ENCODE measurements at places on chromosomes 13 and 19.

GRCh38 chr19:17255150-17255621, 9.4 kb downstream of the USHBP1 start:
- peak; percentile 22 for DNase-seq

DNA sequence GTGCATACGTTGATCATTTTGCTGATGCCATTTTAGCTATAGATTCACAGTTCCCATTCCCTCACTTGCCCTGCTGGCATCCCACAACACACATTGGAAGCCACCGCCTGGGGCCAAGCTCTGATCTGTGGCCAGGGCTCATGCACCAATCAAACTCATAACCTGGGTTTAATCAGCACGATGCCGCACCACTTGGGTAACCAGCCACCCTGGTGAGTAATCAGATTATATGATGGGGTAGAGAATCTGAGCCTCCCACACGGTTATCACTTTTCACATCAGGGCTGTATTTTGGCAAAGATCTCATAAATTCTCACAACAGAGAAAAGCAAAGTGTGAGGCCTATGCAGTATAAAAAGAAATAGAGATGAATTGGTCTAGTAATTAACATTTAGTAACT, 66.0 kb upstream of the TNFRSF19 start:
- no peak for DNase-seq

- peak; percentile 74 for DNase-seq
These were observed 21.5 kb downstream of the COLGALT1 start for GRCh38 chr19:17576758-17577456.

DNA sequence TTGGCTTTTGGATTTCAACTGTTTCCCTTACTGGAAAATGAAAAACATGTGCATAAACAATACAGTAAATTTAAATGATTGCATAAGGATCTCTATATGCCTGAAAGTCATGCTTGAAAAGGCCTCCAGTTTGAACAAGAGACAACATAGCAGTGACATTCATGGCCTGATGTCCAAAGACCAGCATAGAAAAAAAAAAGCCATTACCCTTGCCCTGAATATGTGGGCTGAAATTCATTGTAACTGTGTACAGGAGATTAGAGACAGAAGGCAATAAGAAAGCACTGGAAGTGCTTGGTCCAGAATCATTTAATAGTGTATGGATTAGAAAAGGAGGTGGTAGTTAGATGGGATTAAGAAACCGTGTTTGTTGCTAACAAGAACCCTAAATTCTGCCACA, 15.4 kb downstream of the MIR17HG start:
- DNase-seq = no peak

- peak; percentile 55 for DNase-seq
These were observed 22.3 kb downstream of the PLEKHJ1 start for GRCh38 chr19:2213799-2214198.

DNA sequence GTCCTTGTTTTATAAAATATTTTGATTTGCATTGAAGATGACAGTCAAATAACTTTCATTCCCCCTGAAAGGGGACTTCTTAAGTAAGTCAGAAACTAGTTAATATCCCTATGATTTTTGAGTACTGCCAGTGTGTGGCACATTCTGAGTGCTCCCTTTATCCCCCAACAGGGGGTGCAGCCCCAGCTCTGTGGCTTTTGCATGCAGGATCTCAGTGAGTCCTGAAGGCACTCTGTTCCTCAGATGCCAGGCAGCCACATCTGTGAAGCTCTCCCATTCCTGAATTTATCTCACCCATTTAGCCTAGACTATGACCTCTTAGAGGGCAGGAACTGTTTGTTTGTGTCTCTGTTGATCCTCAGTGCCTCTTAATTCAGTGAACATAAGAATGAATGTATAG, 123.1 kb downstream of the CDK8 start:
- no peak for DNase-seq

GRCh38 chr13:96216543-96216942, 126.6 kb downstream of the HS6ST3 start:
- DNase-seq = no peak

- DNase-seq = peak; percentile 60
These were observed 5.1 kb downstream of the CD37 start for GRCh38 chr19:49340069-49340864.

GRCh38 chr13:103044056-103044455, 22.2 kb downstream of the SLC10A2 start:
- no peak for DNase-seq

GRCh38 chr19:12035220-12036172, at the start of gene ZNF433:
Gene ZNF433 (minus strand): TSS chr19:12035679. CDS start chr19:12035539, 140 bp downstream.
- peak; percentile 98 for DNase-seq

DNA sequence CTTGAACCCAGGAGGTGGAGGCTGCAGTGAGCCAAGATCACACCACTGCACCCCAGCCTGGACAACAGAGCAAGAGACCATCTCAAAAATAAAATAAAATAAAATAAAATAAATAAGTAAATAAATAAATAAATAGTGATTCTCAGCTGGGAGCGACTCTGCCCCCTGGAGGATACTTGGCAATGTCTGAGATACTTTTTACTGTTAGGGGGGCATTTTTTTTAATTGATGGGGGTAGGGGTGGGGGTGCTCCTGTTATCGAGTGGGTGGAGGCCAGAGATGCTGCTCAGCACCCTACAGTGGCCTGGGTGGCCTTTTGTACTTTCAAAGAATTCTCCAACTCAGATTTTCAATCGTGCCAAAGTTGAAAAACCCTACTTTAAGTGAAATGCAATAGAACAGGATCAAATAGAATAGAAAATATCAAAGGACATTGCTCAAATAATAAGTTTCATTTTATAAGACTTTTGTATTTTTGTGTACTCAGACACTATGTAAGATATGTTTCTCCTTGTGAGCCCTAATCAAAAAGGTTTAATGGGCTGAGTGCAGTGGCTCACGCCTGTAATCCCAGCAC, 7.1 kb upstream of the CLPP start:
- peak; percentile 1 for DNase-seq

- DNase-seq = no peak
These were observed 14.6 kb downstream of the LSM4 start for GRCh38 chr19:18308051-18308947.

DNA sequence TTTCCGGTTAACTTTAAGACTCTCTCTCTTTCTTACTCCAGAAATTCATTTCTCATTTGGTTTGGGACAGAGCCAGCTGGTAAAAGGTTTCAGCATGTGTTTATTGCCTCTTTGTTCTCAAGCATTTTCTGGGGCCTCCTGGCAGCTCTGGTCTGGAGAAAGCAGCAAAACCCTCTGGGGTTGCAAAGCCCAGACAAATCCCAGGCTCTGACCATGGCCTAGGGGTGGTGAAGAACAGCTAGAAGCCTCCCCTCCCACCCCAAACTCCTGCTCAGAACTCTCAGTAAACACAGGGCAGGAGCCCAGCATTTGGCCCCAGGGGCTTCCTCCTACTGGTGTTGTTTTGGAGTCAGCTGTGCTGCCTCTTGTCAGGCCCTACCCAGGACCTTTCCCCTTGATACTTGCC, 124.2 kb upstream of the SERP2 start:
- DNase-seq = peak; percentile 75

DNA sequence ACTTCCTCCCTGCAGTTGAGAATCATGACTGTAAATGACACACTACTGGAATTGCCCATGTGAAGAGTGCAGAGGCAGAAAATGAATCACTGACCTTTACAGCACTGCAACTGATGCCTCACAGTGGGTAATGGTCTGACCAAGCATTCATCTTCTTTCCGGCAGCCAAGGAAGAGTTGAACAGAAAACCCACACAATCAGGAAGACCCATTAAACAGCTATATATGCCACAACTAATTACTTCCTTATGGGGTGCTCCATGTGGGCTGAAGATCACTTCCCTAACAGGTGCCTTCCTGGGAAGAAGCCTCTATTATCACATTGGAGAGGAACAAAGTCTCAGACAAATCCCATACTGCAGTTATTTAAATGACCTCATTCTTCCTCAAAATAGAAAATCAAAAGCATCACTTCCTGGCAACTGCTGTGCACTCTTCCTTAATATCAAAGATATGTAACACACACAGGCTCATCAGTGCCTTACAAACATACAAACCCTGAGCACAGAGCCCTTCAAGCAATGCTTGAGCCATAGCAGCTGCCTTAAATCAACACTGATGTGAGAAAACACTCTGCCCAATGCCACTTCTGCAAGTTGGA, 45.8 kb downstream of the RUBCNL start:
- no peak for DNase-seq

DNA sequence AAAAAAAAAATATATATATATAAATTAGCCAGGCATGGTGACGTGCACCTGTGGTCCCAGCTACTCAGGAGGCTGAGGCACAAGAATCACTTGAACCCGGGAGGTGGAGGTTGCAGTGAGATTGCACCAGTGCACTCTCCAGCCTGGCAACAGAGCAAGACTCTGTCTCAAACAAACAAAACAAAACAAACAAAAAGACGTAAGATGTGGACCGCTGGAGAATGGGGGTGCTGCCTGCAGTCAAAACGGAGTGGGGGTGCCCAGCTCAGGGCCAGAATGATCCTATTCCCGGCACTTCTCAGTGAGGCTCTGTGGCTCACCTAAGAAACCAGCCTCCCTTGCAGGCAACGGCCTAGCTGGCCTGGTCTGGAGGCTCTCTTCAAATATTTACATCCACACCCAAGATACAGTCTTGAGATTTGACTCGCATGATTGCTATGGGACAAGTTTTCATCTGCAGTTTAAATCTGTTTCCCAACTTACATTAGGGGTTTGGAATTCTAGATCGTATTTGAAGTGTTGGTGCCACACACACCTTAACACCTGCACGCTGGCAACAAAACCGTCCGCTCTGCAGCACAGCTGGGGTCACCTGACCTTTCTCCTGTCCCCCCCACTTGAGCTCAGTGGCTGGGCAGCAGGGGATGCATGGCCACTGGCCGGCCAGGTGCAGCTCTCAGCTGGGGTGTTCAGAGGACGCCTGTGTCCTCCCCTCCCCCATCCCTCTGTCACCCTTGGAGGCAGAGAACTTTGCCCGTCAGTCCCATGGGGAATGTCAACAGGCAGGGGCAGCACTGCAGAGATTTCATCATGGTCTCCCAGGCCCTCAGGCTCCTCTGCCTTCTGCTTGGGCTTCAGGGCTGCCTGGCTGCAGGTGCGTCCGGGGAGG, at the start of gene F7:
Gene F7 (plus strand): TSS at position 760 of the 889 bp plus-strand sequence. CDS start 51 bp downstream, at position 811.
- DNase-seq = no peak

GRCh38 chr19:55484593-55485438, at the start of gene NAT14:
Gene NAT14 (plus strand): TSS chr19:55485188. CDS start chr19:55485709, 521 bp downstream.
- peak; percentile 94 for DNase-seq

DNA sequence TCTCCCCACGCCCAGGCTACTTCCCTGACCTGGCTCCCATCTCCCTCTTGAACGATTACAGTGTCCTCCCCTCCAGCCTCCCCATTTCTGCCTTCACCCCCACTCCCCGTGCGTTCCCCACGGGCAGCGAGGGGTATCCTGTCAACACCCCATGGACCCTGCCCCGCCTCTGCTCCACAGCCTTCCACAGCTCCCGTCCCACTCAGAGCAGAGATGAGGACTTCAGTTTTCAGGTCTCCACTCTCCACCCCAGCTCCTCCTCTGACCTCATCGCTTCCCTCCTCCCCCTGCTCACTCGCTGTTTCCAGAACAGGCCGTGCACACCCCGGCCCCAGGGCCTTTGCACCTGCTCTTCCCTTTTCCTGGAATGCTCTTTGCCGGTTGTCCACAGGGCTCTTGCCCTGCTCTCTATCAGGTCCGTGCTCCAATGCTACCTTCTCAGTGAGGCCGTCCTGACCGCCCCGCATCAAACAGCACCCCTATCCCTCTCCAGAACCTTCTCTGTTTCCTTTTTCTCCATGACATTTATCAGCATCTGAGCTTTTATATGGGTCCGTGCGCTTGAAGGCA, 15.0 kb downstream of the LRRC4B start:
- no peak for DNase-seq

- DNase-seq = peak; percentile 47
These were observed 35.4 kb downstream of the SLC10A2 start for GRCh38 chr13:103030776-103031175.

GRCh38 chr13:24625870-24626849, 54.0 kb upstream of the ATP12A start:
- DNase-seq = no peak

DNA sequence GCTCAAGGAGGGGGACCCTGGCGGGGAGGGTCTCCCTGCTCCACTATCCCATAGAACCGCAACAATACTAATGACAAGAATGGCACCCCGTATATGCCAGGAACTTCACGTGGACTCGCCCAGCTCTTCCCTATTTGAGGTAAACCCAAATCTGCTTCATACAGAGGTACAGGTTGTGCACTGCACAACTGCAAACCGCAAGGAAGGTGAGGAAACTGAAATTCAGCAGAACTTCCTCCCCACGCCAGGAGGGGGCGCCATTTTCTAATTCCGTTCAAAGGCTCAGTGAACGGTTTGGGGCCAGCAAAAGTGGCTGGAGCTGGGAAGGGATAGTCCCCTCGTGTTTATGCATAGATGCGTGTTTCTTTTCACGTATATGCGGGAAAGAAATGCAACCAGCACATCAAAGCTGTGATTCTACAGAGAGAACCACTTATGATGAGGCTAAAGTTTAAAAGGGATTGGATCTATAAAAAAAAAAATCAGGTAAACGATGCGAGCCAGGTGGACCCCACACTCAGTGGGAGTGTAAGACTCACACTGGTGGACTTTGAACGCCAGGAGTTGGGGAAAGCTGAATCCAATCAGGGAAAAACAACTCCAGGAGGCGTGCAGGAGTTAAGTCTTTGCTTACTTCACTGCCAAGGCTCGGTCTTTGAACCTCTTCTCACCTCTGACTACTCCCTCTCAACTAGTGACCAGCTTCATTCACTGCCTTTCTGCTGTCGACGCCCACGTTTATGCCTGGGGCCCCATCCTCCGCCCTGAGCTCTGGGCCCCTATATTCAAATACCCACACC, 20.3 kb downstream of the C19orf81 start:
- peak; percentile 70 for DNase-seq

DNA sequence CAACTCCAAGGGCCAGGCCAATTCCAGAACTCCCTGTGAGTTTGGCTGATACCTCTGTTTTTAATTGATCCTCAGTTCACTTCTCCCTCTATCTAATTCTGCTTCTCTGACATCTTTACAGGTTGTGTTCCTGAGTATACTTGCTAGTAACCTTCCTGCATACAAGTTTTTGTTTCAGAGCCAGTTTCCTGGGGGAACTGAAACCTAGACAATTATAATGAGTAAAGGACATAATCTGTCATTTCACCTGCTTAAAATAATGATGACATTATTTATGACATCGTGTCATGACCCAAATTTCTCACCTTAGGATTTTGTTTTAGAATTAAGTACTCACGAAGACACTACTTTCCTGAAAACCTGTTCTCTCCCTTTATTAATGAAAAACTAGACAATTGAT, 12.5 kb upstream of the MYCBP2 start:
- no peak for DNase-seq

DNA sequence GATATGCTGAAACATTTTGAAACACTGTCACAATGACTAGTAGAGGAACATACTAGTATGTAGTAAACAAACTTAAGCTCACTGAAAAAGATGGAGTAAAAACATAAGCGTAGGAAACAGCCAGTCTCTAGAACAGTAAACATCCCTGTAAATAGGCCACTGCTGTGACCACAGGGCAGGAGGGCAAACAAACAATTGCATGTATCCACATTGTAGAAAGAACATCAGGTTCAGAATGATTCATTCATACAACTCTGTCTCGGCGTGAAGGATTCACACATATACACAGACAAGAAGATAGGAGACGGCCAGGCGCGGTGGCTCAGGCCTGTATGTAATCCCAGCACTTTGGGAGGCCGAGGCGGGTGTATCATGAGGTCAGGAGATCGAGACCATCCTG, 390.1 kb downstream of the IRS2 start:
- no peak for DNase-seq
